ENCODE measurements at places on chromosomes 2 and 18. TPM values are rescaled to one million over a fixed set of nuclear protein-coding genes. Genes with fewer than 3 reads are reported as not detected.

CDH19 gene
- total RNA-seq, result 0.65 TPM

CYP26B1 gene
- total RNA-seq, result 0.47 TPM

LONRF2 gene
- 3.7 TPM for total RNA-seq

MFSD2B gene
- total RNA-seq, result 26.1 TPM

TAF1B gene
- total RNA-seq, result 17.2 TPM

- no peak for DNase-seq
Measured at GRCh38 chr18:62759704-62760402, 44.5 kb downstream of the PHLPP1 start.

DNA sequence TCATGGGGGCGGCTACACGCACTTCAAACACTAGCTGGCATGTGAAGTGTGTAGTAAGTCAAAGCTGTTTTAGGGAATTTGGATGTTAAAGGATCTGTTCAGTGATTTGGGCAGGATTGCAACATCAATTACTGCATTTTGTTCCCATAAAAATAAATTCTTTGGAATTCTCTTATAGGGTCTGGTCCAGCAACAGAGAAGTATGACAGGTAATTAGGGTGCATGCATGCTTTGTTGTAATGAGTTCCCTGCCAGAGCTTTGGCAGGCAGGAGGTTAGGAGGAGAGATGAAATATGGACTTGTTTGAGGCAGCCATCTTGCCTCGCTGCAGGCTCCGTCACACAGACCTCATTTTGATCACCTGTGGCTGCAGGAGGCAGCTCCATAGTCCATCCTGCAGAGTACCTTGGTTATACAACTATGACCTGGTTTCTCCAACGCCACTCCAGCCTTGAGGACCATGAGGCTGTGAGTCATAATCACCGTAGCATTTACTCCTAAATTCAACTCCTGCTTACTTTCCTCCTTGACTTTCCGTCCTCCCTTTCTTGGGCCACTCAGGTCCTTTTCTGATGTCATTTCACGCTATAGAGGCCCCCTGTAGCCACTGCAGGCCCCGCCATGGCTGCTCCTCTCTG lies 26.5 kb upstream of the EML4 start:
- no peak for DNase-seq

DNA sequence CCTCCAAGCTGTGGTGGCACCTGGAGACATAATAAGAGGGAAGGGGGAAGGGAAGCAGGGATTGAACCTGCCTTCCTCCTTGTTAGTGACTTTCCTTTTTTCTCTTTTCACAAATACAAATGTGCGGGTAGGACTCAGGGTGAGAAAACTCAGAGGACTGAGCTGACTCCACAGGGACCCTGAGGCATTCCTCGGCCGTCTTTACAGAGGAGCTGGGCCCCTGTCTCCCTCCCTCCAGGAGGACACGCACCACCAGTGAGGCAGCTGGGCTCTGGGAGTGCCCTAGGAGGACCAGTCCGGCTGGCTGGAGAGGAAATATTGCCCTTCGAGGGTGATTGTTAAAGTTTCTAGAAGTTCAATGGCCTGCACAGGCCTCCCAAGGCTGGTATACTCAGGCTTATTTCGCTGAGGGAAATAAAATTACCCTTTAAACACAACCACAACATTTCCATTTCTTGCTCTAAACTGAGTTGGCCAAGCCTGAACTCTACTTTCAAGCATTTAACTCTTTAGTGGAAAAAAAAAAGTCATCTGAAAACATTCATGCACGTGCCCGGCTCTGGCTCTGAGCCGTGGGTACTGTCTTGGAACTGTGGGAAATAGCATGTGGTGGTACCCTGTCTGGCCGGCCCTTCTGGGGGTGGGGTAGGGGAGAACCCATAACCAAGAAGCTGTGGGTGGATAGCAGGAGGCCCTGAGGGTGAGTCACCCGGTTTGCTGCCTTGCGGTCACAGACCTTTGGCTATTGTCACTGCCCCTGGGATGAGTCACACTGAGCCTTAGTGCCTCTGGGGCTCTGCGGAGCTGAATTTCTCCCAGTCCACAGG lies 116.0 kb downstream of the COPS8 start:
- DNase-seq, result peak; percentile 14

GRCh38 chr2:175282886-175283285 lies 101.4 kb upstream of the ATP5MC3 start:
- no peak for DNase-seq

- no peak for DNase-seq
Measured at GRCh38 chr2:239496700-239497099, 95.9 kb upstream of the HDAC4 start.

GRCh38 chr2:11858883-11859282 lies 112.5 kb downstream of the LPIN1 start:
- no peak for DNase-seq

DNA sequence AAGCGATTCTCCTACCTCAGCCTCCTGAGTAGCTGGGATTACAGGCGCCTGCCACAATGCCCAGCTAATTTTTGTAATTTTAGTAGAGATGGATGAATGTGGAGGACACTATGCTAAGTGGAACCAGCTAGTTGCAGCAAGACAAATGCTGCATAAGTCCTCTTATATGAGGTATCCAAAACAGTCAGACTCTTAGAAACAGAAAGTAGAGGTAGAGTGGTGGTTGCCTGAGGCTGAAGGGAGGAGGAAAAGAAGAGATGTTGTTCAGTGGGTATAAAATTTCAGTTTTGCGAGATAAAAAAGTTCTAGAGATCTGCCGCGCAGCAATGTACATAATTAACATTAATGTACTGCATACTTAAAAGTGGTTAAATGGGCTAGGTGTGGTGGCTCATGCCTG lies 145.3 kb upstream of the SPRED2 start:
- no peak for DNase-seq

DNA sequence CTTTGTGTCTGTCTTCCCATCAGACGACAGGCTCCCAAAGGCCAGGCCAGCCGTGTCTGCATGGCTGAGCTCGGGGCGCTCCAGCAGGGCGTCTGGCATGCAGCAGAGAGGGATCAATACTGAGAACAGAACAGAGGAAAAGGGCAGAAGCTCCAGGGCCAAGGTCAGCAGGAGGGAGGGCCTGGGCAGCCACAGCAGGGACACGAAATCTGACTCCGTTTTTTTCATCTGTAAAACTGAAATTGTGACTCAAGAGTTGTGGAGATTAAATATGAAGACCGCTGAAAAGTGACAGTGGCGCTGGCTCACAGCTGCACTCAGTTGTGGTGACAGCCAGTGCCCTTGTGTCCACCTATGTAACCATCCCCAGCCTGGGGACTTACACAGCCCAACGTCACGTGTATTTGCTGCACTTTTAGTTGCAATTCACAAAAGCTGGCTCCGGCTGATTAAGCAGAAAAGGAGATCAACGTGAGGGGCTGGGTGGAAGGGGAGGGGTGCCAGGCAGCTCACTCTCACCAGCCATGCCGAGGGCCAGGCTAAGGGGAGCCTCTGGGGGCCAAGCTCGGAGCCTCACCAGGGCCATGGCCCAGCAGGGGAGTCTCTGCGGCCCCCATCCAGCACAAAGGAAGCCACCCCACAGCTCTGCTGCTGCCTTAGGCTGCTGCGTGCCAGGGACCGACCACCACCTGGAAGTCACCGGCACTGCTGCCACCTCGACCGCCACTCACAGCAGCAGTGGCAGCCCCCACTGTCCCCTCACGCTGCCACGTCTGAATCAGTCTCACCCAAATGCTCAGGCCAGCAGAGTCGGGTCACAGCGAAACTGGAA lies 74.7 kb downstream of the EIPR1 start:
- DNase-seq, result no peak

All from liver (tissue), 10 donors.